Stimulated activated CD4-positive, alpha-beta T cell treated with anti-CD3 and anti-CD28 coated beads, Interleukin-12 subunit alpha, Interleukin-12 subunit beta, amount 100 ng/mL, for 48 hours (primary cell): ENCODE measurements at places on chromosomes 13 and 19.

DNA sequence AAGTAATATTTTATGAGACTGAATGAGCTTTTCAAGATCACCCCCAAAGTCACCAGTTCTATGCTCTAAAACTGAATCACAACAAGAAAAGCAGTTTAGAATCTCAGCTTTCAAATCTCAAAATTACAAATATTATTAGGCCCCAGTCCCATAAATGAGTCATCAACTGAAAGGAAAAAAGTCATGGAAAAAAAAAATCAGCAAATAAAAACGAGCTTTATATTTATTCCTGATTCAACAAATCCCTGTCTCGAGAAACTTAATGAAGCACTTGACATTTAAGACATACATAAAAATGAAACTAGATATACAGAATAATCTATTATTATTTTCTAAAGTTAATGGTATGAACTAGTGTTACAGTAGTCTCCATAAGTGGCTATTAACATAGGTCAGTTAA, 203.0 kb downstream of the DIAPH3 start:
- no peak for DNase-seq

- no peak for DNase-seq
Observed at GRCh38 chr19:3809881-3810707, 23.9 kb upstream of the MATK start.

DNA sequence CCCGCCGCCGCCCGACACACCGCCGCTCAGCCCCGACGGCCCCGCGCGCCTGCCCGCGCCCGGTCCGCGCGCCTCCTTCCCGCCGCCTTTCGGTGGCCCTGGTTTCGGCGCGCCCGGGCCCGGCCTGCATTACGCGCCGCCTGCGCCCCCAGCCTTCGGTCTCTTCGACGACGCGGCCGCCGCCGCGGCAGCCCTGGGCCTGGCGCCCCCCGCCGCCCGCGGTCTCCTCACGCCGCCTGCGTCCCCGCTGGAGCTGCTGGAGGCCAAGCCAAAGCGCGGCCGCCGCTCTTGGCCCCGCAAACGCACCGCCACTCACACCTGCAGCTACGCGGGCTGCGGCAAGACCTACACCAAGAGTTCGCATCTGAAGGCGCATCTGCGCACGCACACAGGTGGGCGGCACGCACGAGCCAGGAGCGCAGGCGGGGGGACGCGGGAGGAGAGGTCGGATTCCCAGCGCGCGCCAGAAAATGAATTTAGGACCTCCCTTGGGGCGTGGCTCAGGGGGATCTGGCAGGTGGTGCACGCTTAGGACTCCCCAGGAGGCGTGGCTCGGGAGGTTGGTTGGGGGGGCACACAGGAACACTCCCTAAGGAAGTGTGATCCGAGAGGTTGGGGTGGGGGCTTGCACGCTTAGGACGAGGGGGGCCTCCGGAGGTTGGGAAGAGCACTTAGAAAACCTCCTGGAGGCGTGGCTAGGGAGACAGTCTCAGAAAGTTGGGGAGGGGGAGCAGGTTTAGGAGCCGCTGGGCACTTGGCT, 1.2 kb downstream of the KLF2 start:
- no peak for DNase-seq

DNA sequence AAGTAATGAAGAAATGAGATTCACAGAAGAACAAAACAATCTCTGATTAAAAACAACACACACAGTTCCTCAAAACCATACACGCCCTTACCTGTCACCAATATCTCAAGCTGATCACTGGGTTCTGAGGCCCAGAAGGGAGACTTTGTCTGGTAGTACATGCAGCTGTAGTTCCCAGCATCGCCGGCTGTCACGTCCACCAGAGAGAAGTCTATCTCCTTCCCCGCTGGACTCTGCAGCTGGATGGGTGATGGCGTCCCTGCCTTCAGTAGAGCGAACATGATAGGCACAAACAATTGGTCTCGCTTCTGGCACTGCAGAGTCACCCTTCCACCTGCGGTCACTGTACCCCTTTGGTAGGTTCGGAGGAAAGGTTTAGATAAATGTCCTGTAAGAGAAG, 7.3 kb downstream of the TARM1 start:
- no peak for DNase-seq

GRCh38 chr13:45510672-45511071, 45.9 kb downstream of the COG3 start:
- no peak for DNase-seq

- DNase-seq: no peak
Observed at GRCh38 chr19:29145756-29146155, 67.2 kb downstream of the UQCRFS1 start.

DNA sequence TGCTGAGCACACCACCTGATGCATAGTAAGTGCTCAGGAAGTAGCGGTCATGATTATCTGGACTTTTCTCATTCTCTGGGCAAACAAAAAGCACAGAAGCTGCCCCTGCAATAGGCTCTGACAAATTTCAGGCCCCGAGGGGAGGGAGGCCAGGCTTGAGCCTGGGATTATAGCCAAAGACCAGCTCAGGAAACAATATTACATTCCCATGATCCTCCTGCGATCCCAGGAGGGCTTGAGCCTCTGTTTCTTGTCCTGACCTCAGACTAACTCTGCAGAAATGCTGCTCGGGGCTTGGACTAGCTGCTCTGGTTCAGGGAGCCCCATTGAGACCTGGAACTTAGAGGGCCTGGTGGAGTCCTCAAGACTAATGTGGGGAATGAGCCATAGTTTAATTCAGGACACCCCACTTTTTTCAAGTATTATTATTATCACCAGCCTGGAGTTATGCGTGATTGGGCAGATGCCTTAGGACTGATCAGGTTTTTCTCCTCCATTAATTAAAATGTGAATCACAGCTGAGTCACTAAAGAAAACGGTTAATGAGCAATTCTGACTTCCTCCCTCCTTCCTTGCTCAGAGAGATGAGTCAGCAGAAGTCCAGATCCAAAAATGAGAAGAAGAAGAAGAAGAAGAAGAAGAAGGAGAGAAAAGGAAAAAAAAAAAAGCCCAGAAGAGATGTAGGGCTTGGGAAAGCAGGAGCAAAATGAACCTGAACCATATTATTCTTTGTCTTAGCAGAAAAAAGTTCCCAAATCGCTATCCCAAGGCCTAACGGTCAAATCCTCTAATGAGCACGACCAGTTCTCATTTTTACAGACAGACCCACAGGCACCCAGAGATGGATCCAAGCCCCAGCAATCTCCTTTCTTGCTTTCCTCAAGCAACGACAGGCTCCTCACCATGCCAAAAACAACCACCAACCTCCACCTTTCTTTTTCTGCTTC, 107.2 kb downstream of the CACNA1A start:
- no peak for DNase-seq

- DNase-seq: no peak
Observed at GRCh38 chr13:64186071-64186470, 2770.4 kb upstream of the PCDH20 start.

DNA sequence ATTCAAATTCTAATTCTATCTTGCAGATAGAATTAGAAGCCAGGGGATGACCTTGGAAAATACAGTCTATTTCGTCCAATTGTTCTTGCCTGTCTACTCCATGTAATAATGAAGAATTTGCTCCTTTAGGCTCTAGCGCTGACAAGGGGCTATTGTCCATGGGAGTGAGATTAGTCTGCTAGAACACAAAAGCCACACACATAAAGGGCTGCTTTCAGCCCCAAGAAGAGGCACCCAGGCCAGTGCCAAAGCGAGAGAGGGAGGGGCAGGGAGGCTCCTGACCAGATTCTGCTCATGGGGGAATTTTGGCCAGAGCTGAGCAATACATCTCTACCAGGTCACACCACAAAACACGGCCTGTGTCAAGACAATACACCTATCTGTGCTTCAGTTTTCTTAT, 1306.9 kb downstream of the UQCRFS1 start:
- no peak for DNase-seq

DNA sequence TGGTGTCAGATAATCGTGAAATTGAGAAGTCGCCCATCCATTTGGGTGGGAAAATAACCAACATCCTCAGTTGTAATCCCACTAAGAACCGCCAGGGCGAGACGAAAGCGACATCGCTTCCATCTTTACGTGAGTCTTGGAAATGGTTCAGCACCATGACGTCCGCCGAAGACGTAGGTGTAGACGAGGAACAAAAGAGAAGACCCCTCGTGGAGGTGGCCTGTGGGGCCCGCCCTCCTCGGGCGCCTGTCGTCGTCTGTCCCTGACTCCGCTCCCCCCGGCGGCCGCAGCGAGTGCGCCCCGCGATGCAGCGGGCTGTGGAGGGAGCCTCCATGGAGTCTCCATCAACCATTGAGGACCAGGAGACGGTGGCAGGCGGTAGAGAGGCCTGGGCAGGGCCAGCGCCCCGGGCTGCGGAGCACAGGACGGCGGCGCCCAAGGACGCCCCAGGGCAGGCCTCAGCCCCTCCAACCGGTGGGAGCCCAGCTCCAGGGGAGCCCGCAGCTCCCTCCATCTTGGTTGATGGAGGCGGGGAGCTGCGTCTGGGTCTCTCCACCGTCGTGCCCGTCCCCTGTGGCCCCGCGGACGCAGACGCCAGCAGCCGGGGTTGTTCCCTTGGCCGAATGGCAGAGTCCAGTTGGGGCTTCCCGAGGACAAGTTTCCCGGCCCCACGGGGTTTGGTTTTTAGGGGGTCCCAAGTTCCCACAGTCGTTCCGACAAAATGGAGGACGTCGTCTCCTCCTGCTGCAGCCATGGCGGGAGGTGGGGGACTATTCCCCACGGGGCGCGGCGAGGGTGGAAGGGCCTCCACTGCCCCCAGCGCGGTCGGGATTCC, 990 bp upstream of the ZMYM2 start:
- peak; percentile 79 for DNase-seq

GRCh38 chr13:98285317-98285716, 108.2 kb upstream of the RNF113B start:
- DNase-seq: no peak

- no peak for DNase-seq
Observed at GRCh38 chr13:44780591-44781280, 204.6 kb upstream of the TSC22D1 start.

DNA sequence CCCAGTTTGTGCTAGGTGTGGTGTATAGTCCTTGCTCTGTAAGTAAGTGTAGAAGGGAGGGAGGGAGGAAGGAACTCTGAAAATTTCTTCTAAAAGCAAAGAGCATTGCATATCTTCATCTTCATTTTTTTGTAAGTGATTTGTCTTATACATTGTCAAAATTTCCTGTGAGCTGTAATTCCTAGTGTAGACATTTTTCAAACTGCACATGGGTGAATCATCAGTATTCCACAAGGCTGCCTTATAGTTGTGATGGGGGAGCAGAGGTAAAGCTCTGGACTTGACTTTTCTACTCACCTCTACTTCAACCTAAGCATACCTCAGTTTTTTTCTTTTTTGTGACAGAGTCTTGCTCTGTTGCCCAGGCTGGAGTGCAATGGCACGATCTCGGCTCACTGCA, 86.9 kb downstream of the CDK8 start:
- no peak for DNase-seq

GRCh38 chr13:73635166-73635787, 498.9 kb downstream of the KLF12 start:
- no peak for DNase-seq

DNA sequence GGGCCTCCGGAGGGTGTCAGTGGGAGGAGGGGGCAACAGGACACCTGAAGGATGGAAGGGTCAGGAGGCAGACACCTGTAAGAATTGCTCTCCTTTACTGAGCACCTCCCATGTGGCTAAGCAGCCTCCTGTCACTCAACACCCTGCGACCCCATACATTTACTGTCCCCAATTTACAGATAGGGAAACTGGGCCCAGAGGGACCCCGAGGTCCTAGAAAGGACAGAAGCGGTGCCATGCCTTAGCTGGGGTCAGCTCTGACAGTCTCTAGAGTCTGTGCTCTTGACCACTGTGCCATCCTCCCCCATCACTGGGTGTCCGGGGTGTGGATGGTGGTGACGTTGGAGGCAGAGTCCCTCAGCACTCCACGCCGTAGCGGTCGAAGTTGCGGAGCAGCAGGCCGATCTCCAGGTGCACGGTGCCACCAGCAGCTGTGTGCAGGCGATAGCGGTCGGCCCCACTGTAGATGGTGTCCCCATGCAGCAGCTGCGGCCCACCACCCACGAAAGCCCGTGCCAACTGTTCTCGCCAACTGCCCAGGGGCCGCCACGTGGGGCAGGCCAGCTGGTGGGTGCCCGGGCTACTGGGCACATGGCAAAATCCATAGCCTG, 726 bp upstream of the TGFB1 start:
- no peak for DNase-seq

GRCh38 chr13:109235901-109236300, 550.5 kb downstream of the IRS2 start:
- DNase-seq: no peak

DNA sequence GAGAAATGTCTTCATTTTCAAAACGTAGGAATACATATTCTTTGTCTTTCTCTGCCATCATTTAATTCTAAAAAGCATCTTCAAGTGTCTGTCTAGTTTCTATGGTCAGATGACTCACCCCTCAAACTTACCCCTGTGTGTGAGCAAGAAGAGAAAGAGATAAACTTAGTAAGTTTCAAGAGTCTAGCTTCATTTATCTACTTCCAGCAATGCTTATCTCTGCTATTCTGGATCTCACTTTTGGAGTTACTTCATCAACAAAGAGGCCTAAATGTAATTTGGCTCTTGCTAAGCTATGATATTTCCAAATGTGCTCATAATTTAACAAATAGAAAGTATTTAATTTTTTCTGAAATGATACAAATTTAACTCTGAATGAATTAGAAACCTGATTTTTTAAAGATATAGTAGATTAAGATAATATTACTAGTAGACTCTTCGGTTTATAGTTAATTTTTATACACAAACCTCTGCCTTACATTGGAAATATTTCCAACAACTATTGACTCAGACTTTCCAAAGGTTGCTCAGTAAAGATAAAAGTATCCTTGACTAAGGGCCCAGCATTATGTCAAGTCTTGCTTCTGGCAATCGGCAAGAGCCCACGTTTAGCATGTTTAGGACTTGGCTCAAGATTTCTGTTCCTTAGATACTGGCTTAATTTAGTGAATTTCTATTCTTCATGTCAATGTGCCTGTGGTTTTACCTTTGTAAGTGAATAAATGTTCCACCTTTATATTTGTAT, 1511.0 kb upstream of the SLC10A2 start:
- no peak for DNase-seq

DNA sequence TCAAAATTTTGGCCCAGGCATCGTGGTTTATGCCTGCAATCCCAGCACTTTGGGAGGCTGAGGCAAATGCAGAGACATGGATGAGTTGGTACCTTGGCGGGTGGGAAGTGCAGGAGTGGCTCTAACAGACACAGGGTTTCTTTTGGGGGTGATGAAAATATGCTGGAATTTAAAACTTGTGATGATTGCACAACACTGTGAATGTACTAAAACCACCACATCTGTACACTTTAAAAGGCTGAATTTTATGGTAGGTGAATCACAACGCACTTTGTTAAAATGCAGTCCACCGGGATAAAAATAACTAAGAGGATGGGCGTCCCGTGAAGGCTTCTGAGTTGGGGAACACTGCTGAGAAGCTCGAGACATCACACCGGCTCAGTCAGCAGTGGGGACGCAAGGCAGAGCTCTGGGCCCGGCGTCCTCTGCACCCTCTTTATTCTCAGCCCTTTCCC, 47.1 kb downstream of the MLLT1 start:
- no peak for DNase-seq

GRCh38 chr13:99308471-99309087, 1.4 kb upstream of the GPR183 start:
- DNase-seq: no peak
